ENCODE measurements at places on chromosomes 11 and 22.

- DNase-seq = no peak
Observed at GRCh38 chr11:10942620-10943019, 84.8 kb upstream of the ZBED5 start.

GRCh38 chr11:44304091-44305025 lies 5.6 kb downstream of the ALX4 start:
- DNase-seq = no peak

- DNase-seq = no peak
Observed at GRCh38 chr22:49209452-49210195, 618.0 kb downstream of the BRD1 start.

- no peak for DNase-seq
Observed at GRCh38 chr11:75355051-75355450, 3.6 kb upstream of the ARRB1 start.
